ENCODE measurements at places on chromosomes 16 and 17.

DNA sequence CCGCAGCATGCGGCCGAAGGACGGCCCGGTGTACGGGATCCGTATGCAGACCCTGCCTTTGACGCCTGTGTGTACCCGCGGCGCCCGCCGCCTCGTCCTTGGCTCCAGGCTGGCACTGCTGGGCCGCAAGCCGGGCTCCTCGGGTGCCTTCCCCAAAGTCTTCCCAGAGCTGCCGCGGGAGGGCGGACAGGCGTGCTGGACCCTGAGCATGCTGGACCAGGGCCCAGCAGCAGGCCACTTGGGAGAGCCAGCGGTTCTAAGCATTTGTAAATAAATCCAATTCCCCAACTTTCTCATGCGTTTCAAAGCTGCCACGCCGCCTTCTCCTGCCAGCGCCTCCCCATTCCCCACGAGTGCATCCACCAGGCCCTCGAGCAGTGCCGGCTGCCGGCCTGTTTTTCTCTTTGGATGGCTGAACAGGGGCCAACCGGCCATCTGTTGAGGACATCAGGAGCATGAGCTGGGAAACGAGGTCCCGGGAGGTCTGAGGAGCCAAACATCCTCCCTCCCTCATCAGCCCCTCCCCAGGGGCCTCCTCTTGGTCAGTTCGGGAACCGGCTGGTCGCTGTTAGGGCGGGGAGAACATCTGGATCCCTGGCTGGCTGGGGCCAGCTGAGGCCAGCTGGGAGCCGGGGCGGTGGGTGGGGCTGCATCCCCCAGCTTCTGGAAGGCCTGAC, 20.5 kb upstream of the PABPN1L start:
- no peaks in the 10 kb centered on the region for H3K27me3 ChIP-seq
- DNase-seq = no peak
- H3K27ac ChIP-seq = no peak overlapping the region
- H3K36me3 ChIP-seq = peaks cover 95% of the 10 kb centered on the region

GRCh38 chr16:86289907-86290306, 220.4 kb upstream of the FOXF1 start:
- no peak overlapping the region for H3K27ac ChIP-seq
- H3K4me1 ChIP-seq = peaks cover 13% of the 10 kb centered on the region
- DNase-seq = no peak
- peaks cover 91% of the 10 kb centered on the region for H3K27me3 ChIP-seq
- H3K4me3 ChIP-seq = no peak overlapping the region
- H3K36me3 ChIP-seq = no peaks in the 10 kb centered on the region

DNA sequence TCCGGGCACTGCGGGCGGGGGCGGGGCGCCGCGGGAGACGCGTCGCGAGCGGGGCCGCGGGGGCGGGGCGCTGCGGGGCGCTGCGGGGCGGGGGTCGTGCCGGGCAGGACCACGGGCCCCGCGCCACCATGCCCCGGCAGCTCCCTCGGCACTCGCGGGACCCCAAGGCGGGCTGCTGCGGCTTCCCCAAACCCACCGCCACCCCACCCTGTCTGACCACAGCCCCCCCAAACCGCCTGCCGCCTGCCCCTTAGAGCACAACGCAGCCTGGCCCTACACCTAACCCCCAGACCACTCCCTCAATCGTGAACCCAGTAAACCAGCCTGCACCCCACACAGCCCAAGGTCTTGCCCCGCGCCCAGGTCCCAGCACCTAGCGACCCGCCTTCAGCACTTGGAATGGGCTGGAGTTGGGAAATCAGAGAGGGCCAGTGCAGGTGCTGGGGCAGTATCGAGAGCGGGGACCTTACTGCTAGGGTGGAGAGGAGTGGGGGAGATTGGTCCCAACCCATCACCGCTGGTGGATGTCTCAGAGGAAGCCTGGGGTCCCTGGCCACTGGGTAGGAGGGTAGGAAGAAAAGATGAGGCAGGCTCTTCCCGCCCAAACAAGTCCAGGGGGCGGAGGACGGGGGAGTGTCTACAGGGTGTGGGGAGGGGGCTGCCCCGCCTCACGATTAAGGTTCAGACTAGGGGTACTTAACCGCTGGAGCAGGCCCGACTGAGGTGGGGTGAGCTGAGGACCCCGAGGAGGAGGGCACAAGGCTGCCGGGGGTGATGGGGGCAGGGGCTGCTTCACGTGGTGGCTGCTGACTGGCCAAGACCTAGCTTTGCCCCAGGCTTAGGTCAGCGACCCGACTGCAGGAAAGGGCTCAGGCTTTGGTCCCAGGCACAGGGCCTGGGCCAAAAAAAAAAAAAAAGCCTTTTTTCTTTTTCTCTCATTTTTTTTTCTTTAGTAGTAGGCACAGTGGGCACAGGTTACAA, 539 bp upstream of the VAMP2 start:
- H3K4me1 ChIP-seq = peaks cover 57% of the 10 kb centered on the region
- peak overlapping the region; percentile 95 for H3K27ac ChIP-seq
- DNase-seq = peak; percentile 93
- peak overlapping the region; percentile 95 for H3K4me3 ChIP-seq

GRCh38 chr17:57751348-57751971, 6.4 kb upstream of the CCDC182 start:
- peaks cover 9% of the 10 kb centered on the region for H3K4me1 ChIP-seq
- no peaks in the 10 kb centered on the region for H3K27me3 ChIP-seq
- H3K36me3 ChIP-seq = no peaks in the 10 kb centered on the region
- no peak overlapping the region for H3K27ac ChIP-seq

DNA sequence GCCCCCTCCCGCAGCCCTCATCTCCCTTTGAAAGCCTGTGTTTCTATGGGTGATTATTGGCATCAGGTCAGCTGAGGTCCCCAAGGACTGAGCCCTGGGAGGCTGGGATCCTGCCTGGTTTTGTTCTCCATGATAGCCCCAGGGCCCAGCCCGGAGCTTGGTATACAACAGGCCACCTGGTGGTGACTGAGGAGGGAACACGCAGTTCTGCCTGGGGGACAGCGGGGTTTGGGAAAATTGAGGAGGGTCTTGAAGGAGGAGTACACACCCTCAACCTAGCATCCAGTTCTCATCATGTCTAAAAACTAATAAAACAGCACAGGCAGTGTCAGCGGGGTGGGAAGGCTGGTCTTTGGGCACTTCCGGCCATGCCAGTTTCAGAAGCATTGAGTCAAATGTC, 335.1 kb downstream of the CPPED1 start:
- no peak overlapping the region for H3K27ac ChIP-seq
- H3K27me3 ChIP-seq = no peaks in the 10 kb centered on the region
- DNase-seq = no peak
- H3K36me3 ChIP-seq = no peaks in the 10 kb centered on the region

GRCh38 chr17:67862614-67863217, 37.4 kb downstream of the BPTF start:
- H3K27ac ChIP-seq = no peak overlapping the region
- no peaks in the 10 kb centered on the region for H3K27me3 ChIP-seq
- H3K4me1 ChIP-seq = peaks cover 6% of the 10 kb centered on the region
- no peaks in the 10 kb centered on the region for H3K36me3 ChIP-seq
- DNase-seq = no peak

DNA sequence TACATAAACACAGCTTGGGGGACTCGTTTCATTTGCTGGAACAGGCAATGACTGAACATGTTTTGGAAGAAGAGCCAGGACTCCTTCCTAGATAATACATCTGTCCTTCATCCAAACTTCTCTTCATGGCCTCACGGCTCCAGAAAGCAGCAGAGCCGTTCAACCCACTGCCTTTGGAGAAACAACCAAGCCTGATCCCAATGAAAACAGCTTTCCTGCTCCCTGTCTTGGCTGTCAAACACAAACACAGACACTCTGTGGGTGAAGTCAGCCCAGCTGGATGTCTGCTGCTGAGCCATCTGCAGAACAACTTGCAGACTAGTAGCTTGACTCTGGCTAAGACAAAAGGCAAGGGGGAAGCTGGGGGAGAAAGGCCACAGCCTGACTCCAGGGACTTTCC, 345.1 kb upstream of the PSMD7 start:
- H3K4me1 ChIP-seq = no peaks in the 10 kb centered on the region
- no peaks in the 10 kb centered on the region for H3K36me3 ChIP-seq
- no peak for DNase-seq
- H3K27me3 ChIP-seq = peaks cover 3% of the 10 kb centered on the region
- H3K27ac ChIP-seq = no peak overlapping the region

- H3K4me3 ChIP-seq = peak overlapping the region; percentile 7
- H3K36me3 ChIP-seq = no peaks in the 10 kb centered on the region
- H3K27ac ChIP-seq = no peak overlapping the region
- H3K4me1 ChIP-seq = peaks cover 40% of the 10 kb centered on the region
- peaks cover 53% of the 10 kb centered on the region for H3K27me3 ChIP-seq
Observed at GRCh38 chr17:7045492-7046126, 1.7 kb upstream of the SLC16A11 start.

DNA sequence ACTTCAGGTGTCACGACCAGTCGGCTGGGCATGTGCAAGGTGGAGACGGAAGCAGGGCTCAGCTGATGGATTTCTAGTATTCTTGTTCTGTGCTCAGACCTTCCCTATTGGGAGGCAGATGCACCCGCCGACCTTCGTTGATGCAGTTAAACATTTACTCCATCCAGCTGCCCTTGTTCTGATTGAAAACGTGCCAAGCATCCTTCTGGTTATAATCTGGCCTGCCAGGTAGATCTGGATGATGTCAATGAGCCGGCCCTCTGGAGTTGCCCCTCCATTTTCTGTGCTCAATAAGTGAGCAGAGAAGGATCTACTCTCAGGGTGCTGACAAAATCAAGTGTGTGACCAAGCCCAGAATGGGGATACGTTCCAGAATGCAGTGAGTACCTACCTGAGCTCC, 38.3 kb downstream of the CCDC182 start:
- peaks cover 15% of the 10 kb centered on the region for H3K4me1 ChIP-seq
- no peak overlapping the region for H3K27ac ChIP-seq
- H3K4me3 ChIP-seq = no peak overlapping the region

DNA sequence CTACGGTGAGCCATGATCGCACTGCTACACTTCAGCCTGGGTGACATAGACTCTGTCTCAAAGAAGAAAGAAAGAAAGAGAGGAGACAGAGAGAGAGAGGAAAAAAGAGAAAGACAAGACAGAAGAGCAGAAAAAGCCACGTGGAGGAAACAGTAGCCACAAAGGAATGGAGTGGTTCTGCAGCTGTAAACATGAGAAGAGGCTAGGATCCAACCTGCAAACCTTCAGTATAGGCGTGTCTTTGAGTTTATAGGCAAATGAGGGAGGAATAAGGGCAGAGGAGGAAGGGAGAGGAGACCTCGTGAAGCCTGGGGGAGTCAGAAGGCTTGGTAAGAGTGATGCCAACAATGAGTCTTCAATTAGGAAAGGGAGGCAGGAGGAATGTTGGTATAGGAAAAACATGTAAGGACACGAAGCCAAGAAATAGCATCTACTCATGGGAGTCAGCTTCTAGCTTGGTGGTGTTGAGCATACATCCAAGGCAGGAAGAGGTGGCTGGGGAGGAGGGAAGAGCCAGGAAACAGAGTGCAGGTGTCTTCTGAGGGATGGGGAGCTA, 3.9 kb downstream of the MED9 start:
- peaks cover 11% of the 10 kb centered on the region for H3K4me1 ChIP-seq
- H3K27ac ChIP-seq = no peak overlapping the region
- DNase-seq = no peak
- H3K27me3 ChIP-seq = no peaks in the 10 kb centered on the region
- H3K4me3 ChIP-seq = no peak overlapping the region
- peaks cover 22% of the 10 kb centered on the region for H3K36me3 ChIP-seq

DNA sequence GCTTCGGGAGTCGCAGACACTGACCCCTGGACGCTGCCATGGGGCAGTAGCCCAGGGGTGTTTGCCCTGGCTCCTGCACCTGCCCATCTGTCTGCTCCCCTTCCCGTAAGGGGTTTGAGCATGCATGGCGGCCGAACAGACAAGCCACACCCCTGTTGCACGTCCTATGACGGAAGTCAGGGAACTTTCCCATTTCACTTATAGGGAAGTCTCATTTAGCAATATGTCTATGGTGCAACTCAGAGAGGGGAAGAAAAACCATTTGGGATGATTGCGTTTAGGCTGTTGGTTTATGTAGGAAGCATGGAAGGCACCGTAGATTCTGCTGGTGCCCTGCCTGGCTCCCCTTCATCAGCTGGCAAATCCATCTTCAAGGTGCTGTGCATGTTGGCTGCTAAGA, 112.5 kb downstream of the HAPSTR1 start:
- no peak overlapping the region for H3K27ac ChIP-seq
- no peak overlapping the region for H3K4me3 ChIP-seq
- H3K36me3 ChIP-seq = no peaks in the 10 kb centered on the region
- no peaks in the 10 kb centered on the region for H3K4me1 ChIP-seq

DNA sequence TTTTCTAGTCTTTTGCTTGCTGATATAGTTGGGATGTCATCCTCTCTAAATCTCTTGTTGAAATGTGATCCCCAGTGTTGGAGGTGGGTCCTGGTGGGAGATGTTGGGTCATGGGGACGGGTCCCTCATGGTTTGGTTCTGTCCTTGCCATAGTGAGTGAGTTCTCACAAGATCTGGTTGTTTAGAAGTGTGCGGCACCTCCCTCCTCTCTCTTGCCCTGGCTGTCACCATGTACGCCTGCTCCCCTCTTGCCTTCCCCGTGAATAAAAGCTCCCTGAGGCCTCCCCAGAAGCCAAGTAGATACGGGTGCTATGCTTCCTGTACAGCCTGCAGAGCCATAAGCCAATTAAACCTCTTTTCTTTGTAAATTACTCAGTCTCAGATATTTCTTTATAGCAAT, 15.2 kb downstream of the IL4R start:
- no peak for DNase-seq
- no peaks in the 10 kb centered on the region for H3K36me3 ChIP-seq
- H3K4me3 ChIP-seq = no peak overlapping the region
- H3K27me3 ChIP-seq = no peaks in the 10 kb centered on the region
- peaks cover 5% of the 10 kb centered on the region for H3K4me1 ChIP-seq
- no peak overlapping the region for H3K27ac ChIP-seq

DNA sequence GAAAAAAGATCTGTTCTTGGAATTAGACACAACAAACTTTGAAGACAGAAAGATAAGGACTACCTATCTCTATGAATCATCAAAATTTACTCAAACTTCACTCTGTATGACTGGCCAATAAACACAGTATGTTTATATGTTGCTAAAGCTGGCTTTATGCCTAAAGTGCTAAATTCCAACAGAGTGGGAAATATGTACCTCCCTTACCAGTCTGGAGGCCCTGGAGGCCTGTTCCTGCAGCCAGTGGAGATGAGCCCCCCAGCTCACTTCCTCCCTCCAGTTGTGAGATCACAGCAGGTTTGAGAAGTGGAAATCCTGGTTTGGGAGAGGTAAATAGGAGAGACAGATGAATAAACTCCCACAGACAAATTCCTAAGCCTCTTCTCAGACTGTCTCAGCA, 9.0 kb downstream of the ZNF23 start:
- no peak overlapping the region for H3K4me3 ChIP-seq
- H3K27me3 ChIP-seq = no peaks in the 10 kb centered on the region
- H3K36me3 ChIP-seq = peaks cover 78% of the 10 kb centered on the region
- no peak for DNase-seq
- no peak overlapping the region for H3K27ac ChIP-seq

- peak within 1 kb of the TSS; percentile 85 for H3K4me3 ChIP-seq
- peak within 1 kb of the TSS; percentile 89 for H3K27ac ChIP-seq
- peak; percentile 93 for DNase-seq
- H3K27me3 ChIP-seq = no peaks in the 10 kb centered on the region
- peaks cover 20% of the 10 kb centered on the region for H3K36me3 ChIP-seq
- peaks cover 34% of the 10 kb centered on the region for H3K4me1 ChIP-seq
Observed at GRCh38 chr17:4986951-4987766, at the start of gene CAMTA2. CAMTA2 (minus strand) TSS chr17:4987675; CDS start chr17:4986222, 1,453 bp downstream.

- H3K36me3 ChIP-seq = no peaks in the 10 kb centered on the region
- DNase-seq = no peak
- no peak overlapping the region for H3K27ac ChIP-seq
- no peak overlapping the region for H3K4me3 ChIP-seq
- no peaks in the 10 kb centered on the region for H3K4me1 ChIP-seq
- no peaks in the 10 kb centered on the region for H3K27me3 ChIP-seq
Observed at GRCh38 chr17:13485327-13485726, 116.4 kb downstream of the HS3ST3A1 start.
